Activated CD8-positive, alpha-beta memory T cell treated with anti-CD3 and anti-CD28 coated beads for 4 hours (primary cell): ENCODE measurements at places on chromosomes 5 and 9.

DNA sequence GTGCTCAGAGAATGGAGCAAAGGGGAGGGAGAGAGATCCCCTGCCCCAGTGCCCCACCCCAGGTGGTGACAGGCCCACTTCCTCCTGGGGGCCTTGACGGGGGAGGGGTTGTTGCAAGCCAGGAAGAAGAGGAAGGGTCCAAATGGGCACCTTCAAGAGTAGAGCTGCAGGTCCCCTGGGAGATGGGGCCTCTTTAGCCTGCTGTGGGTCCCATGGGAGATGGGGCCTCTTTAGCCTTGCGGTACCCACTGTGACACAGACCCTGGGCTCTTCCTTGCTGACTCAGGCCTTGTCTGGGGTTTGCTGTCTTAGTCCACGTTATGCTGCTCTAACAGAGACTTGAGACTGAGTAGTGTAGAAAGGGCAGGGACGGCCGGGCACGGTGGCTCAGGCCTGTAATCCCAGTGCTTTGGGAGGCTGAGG is 9.6 kb upstream of the TOR4A start:
- no peak for DNase-seq

DNA sequence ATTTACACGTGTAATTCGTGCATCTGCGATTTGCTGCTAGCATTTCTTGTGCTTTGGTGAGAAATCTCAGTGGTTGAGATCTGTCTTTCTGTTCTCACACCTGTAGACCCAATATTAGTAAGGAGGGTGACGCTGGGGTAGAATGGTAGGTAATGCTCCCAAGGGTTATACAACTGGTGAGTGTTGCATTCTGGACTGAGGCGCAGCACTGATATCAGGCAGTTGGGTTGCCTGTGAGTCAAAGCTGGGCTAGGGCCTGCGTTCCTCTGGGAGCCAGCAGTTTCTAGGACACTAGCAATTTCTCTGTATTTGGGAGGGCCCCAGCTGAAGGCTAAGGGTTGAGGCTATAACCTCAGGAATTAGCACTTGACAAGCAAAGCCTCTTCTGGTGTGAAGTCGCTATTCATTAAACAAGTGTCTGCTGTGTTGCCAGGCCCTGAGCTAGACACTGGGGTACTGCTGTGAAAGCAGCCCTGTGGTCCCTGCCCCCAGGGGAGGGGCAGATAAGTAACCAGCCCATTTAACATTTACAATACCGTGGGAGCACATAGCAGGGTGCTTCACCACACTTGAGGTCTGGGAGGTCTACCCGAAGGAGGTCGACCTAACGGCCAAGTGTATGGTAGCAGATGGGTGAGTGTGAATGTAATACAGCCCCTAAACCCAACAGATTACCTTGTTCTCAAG is 28.7 kb downstream of the LARP1 start:
- DNase-seq, result no peak

GRCh38 chr9:114112325-114112724 is 13.2 kb upstream of the KIF12 start:
- no peak for DNase-seq

- DNase-seq, result no peak
Measured at GRCh38 chr5:163424836-163425235, 12.6 kb upstream of the CCNG1 start.

DNA sequence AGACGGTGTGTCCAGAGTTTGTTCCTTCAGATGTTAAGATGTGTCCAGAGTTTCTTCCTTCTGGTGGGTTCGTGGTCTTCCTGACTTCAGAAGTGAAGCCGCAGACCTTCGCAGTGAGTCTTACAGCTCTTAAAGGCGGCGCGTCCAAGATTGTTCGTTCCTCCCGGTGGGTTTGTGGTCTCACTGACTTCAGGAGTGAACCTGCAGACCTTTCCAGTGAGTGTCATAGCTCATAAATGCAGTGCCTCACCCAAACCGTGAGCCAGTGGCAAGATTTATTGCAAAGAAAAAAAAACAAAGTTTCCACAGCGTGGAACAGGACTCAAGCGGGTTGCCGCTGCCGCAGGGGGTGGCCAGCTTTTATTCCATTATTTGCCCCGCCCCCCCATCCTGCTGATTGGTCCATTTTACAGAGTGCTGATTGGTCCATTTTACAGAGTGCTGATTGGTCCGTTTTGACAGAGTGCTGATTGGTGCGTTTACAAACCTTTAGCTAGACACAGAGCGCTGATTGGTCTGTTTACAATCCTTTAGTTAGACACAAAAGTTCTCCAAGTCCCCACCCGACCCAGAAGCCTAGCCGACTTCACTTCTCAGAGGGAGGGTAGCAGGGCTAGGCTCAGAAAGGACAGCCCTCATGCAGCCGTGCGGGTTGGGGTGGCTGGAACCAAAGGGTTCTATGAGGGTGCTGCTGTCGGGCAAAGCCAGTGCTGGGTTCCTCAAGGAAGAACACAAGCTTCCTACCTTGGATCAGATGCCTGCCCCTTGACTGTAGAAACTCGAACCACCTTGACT is 9.1 kb upstream of the RNF130 start:
- no peak for DNase-seq

DNA sequence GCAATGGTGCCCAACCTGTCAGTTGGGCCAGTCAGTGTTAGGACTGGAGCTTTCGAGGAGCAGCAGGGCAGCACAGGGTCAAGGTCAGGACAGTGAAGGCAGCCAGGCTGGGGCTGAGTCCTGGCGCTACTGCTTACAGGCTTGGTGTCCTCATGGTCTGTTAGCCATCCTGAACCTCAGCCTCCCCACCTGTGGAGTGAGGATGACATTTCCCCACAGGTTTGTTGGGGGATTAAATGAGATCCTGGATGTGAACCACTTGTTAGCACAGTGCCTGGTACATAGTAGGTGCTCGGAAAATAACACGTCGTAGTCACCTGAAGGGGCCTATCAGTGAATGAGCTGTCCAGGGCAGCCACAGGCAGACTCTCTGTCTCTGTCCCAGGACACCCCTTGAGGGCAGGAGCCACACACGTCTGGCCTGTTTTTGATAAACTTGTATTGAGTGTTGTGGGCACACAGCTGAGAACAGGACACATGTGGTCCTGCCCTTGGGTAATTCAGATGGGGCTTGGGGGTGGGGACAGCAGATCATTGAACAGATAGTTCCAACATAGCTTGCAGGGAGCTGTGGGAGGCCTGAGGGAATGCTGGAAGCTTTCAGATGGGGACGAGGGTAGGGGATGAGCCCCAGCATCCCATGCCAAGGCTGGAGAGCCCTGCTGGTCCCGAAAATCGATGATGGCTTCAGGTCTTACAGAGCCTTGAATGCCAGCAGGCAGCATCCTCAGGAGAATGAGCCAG is 69.3 kb downstream of the AMBP start:
- no peak for DNase-seq

DNA sequence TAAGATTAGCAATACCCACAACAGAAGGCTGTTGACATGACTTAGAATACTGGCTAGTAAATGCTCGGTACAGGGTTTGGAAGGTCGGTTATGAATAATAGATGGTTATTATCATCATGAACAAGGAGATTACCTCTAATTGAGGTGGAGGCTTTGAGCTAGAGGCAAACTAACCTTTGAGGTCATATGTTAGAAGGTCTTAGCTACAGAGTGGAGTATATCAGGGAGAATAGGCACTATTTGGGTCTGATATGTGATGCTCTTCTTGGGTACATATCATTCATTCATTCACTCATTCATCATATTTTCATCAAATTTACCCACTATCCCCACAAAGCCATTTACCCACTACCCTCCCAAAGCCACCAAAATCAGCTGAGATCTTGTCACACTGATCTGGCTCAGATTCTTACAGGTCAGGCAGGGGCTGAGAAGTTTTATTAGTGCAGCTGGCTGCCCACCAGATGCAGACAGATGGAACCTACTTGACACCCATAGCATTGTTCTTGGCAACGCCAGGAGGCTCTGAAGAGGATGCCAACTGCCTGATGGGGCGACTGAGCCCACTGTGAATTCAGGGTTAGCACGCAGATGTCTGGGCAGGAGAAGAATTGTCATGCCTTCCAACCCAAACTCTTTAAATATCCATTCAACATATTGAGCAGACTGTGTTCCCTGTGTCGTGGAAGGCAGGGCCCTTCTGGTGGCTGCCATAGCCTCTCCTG is 90.2 kb upstream of the SH3PXD2B start:
- DNase-seq, result no peak

- DNase-seq, result no peak
Measured at GRCh38 chr5:159061834-159062474, 37.8 kb downstream of the EBF1 start.

DNA sequence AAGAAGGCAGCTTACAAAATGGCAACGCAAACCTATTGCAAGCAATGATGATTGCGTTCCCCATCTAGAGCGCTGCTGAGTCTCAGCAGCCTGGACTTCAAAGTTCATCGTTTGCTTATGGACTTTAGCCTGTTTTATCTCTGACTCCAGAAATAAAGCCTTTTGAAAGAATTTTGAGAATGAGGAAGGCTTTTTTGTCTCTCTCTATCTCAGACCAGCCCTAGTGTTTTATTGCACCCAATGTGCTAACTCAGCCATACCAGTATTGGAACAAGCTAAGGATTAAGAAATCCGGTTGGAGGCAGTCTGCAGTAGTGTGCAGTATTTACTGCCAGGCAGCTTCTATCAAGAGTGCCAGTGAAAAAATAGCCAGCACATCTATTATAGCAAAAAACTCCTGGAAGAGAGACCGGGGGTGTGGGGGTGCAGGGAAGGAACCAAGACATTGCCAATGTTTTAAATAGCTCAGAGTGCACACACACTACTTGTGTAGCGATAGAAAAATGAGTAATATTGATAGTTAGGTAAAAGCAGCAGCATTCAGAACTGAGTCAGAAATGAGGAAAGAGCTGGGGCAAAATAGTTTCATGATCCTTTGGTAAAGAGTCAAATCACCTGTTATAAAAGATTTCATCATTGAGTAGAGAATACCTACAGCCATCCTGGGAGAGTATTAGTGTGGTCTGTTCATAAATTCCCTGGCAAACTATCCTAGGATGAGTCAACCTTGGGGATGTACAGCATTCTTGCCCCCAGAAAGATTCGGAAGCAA is 219.0 kb downstream of the ZNF608 start:
- no peak for DNase-seq

- no peak for DNase-seq
Measured at GRCh38 chr5:148492351-148492750, 108.6 kb downstream of the FBXO38 start.

DNA sequence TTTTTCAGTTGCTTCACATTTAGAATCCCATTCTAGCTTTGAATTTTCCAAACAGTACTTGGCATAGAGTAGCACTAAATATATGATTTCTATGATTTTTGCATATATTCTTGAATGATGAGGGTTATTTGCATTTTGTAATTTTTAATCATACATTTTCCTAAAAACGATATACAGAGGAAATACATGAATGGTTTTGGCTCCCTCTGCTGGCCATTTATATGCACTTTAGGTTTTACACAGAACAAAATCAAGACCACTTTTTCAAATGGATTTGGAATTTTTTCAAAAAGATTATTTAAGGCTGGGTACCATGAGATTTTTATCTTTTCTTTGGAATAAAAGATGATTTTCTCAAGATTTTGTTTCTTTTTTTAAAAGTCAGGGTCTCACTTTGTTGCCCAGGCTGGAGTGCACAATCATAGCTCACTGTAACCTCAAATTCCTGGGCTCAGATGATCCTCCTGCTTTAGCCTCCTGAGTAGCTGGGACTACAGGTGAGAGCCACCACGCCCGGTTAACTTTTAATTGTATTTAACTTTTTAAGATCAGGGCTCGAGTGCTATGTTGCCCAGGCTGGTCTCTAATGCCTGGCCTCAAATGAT is 16.7 kb upstream of the COMMD10 start:
- DNase-seq, result no peak

GRCh38 chr9:120892748-120893610 is 16.0 kb upstream of the PHF19 start:
- no peak for DNase-seq

DNA sequence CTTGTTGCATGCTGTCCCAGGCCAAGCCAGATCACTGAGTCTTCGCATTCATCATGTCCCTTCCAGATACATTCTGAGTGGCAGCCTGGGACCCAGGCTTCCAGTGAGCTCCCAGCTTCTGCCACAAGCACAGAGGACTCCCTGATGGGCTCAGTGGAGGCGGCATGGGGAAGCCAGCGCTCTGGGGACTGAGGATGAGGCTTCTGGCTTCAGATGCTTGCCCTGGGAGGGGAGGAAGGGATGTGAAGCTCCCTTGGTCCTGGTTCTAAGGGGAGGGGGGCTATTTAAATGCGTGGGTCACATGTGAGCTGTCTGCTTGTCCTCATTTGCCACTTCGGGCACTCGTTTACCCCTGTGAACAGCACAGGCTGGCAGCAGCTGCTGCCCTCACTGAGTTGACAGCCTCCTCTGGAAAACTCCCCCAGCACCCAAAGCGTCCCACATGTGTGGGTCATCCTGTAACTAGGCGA is 174.0 kb downstream of the NR3C1 start:
- no peak for DNase-seq

GRCh38 chr5:9545992-9546851 is at the start of gene SEMA5A:
Gene SEMA5A (minus strand): TSS chr5:9546075. CDS start chr5:9379946, 166,129 bp downstream.
- DNase-seq, result no peak

DNA sequence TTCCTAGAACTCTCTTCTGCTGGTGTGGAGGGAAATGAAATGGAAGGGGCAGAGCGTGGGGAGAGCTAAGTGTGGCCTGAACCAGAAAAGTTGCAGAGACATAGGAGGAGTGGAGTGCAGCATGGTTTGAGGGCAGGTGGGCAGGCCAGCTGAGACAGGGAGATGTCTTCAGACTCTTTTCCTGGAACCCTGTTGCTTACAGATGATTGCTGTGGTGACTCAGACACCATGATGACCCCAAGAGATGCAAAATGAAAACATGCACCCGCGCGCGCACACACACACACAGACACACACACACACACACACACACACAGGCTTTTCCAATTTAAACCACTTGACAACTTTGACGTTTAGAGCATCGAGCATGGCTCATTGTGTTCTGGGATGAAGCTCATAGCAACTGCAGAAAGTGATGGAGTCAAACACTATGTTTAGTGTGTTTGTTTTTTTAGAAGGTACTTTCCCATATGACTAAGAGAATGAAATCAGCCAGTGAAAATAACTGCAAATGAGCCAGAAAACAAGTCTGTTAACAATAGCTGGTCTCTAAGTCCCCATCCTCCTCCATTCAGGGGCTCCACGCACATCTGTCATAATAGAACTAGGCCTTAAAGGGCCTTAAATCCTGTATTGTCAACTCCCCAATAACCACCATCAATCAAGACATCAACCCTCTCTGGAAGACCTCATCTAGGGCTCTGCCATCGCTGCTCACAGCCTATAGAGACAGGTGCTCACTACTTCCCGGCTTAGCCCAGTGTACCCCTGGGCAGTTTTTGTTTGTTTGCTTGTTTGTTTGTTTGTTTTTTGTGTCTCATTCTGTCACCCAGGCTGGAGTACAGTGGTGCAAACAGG is 9.6 kb downstream of the TMOD1 start:
- DNase-seq, result no peak

DNA sequence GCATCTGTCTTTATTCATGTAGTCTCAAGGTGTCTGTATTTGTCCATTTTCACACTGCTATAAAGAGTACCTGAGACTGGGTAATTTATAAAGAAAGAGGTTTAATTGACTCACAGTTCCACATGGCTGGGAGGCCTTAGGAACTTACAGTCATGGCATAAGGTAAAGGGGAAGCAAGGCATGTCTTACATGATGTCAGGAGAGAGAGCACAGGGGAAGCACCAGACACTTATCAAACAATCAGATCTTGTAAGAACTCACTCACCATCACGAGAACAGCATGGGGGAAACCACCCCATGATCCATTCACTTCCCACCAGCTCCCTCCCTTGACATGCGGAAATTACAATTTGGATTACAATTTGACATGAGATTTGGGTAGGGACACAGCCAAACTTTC is 44.2 kb downstream of the NLN start:
- no peak for DNase-seq
